ENCODE measurements at places on chromosomes 3 and 15.

DNA sequence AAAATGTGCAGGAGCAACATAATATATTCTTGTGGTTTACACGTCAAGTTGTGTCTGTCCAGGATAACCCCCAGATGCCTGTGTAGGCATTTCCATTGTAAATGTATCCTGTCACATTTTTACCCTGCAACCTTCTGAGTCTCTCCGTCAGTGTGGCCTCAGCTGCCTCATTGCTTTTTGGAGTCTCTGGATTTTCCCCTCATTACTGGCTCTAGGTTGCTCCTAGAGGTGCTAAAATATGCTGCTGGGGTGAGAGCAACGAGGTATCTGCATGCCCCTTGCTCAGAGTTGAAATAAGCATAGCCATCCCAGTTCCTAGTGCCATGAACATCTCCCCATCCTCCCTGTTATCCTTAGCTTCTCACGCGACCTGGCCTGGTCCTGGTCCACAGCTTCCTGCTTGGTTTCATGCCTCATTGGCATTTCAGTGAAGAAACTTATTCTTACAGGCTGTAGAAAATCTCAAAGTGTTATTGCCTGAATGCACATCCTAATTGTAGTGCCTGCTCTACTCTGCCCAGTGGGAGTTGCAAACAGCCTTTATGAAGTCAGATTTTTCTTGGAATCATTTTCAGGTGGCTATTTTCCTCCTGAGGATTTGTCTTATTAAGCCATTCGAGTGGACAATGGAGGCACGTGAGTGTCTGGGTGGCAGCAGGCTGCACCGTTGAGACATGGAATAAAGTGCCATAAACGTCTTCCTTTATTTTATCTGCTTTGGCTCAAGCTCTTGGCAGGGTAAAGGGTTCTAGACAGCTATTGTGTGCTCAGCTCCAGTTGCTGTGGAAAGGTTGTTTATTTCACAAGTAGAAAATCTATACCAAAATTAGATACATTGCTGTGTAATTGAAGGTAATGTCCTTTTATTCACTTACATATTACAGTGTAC, 33.2 kb downstream of the OXNAD1 start:
- DNase-seq, result no peak

GRCh38 chr3:11134794-11135193, 19.5 kb upstream of the HRH1 start:
- no peak for DNase-seq

GRCh38 chr3:108603691-108604090, 14.2 kb downstream of the DZIP3 start:
- peak; percentile 10 for DNase-seq

DNA sequence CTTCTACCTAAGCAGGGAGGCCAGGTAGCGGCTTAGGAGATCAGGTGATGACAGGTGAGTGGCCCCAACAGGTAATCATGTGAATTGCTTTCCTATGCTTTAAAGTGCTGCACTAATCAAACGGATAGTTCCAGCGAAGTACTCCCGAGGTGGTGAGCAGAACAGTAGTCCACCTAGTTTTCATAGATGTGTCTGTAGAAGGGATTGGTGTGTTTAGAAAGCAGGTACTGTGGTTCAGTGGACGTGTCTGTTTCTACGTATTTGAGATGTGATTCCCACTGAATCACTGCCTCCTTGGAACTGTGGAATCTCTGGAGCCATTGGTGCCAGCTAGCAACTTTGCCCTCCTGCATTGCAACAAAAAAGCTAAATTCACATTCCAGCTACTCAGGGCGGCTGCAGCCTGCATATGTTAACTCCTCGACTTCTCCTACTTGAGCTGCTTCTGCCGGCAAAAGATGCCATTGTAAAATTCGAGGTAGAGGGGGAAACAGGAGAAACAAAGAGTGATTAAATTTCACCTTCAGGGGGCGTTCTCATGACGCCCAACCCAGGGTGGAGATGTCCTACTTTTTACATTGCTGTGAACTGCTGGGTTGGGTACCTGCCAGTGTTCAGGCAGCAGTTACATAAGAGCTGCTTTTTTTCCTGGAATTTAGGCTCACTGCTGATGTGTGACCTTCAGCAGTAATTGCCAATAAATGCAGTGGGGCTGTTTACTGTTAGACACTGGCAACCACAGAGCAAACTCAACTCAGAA, 227.3 kb downstream of the ITPR1 start:
- DNase-seq, result peak; percentile 79

DNA sequence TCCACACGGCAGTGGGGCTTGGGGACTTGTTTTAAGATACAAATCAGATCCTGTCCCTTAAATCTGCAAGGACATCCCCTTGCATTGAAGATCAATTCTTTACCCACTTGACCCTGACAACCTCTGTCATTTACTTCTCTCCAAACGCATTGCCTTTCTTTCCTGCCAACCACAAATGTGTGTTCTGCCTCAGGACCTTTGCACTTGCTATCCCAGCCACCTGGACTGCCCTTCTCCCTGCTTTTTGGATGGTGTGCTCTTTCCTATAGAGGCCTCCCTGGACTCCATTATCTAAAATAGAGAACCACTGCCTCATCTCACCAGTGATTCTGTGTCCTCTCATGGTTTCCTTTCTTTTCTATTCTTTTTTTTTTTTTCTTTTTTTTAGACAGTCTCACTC, 1.5 kb upstream of the RPL29 start:
- no peak for DNase-seq

GRCh38 chr3:139937674-139938279, 2.8 kb downstream of the CLSTN2 start:
- DNase-seq, result peak; percentile 19

- no peak for DNase-seq
Measured at GRCh38 chr3:171950373-171950772, 89.0 kb upstream of the FNDC3B start.

- peak; percentile 47 for DNase-seq
Measured at GRCh38 chr3:8441969-8442559, 59.6 kb upstream of the LMCD1 start.

- DNase-seq, result no peak
Measured at GRCh38 chr3:9224490-9224889, 25.0 kb downstream of the SRGAP3 start.

GRCh38 chr3:40170395-40170794, 139.1 kb upstream of the EIF1B start:
- no peak for DNase-seq

- DNase-seq, result no peak
Measured at GRCh38 chr15:49151831-49152230, 3.6 kb downstream of the COPS2 start.

- DNase-seq, result no peak
Measured at GRCh38 chr15:48266024-48266689, 60.1 kb downstream of the SLC12A1 start.

DNA sequence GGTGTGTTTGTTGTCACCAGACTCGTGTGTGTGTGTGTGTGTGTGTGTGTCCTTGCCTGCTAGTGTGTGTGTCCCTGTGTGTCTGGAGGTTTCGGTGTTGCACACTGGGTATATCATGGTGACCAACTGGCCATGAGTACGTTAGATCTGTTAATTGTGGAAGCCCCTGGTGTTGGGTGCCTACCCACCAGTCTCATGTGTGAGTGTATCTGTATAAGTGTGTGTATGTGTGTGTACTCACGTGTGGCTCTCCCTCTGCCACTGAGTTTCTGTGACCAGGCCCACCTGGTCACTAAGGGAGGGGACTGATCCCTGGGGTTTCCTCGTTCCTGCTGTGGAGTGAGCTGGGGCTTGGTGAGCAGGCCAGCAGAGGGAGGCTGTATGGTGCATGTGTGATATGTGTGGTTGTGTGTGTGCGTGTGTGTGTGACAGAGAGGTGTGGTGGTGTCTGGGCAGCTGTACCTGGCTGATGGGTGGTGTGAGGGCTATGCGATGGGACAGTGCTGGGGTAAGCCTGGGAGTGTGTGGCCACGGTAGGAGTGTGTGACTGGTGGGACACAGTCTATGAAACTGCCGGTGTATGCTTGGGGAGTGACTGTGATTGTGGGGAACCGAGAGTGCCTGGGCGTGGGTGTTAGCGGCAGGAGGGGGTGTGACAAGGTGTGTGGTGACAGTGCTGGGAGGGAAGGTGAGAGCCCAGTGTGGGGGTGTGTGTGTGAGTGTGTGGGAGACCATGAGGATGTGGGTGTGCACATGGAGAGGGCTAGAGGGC, 1.8 kb downstream of the PRKCD start:
- peak; percentile 89 for DNase-seq

DNA sequence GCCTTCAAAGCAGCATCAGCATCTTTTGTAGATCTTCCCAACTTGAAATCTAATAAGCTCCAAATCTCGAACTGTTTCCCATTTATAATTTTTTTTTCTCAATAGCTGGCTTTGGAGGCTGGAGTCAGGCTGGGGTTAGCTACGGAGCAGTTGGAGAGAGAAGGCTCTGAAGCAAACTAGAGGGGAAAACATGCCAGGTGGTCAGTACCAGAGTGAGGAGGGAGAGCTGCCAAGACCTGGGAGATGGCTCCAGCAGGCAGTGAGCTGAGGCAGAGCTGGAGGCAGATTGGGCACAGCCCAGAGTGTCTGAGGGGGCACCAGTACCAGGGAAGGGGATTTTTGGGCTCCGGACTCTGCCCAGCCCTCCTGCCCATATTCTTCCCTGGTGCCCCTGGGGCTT, 311.2 kb downstream of the RPLP1 start:
- DNase-seq, result no peak

DNA sequence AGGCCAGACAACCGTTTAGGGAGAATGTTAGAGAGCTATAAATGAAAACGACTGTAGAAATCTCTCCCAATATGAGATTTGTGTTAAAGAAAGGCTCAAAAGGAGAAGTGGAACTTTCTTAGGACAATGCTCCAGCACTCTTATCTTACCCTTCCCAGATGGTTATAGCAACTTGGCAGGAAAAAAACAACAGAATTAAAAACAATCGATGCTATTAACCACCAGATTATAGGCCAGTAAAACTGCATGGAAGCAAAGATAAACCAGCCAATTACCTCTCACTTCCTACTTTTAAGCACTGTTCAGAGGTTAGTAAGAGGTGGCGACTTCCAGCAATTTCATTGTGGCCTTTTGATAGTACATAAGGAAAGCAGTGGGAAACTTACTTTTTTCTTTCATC, 72.9 kb downstream of the TMCC1 start:
- no peak for DNase-seq

DNA sequence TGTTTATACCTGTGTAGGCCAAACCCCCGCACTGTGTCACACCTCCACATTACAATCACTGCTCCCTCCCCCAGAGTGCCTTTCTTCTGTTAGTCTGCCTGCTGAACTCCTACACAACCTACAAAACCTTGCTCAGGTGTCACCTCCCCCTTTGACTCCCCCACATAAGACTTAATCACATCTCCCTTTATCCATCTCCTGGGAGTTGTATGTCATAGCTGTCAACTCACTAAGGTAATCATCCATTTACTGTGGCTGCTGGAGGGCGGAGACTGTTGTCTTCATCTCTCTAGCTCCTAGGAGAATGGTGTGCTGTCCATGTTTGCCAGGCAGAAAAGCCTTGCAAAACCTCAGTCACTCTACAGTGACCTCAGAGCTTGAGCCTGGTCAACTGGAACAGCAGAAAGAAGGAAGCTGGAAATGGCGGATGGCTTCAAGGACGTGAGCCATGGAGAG, 43.8 kb downstream of the ZNF710 start:
- no peak for DNase-seq

GRCh38 chr3:193743702-193744047, 150.7 kb downstream of the OPA1 start:
- DNase-seq, result no peak

- peak; percentile 82 for DNase-seq
Measured at GRCh38 chr3:184338511-184338945, 1.1 kb downstream of the FAM131A start.

GRCh38 chr15:78170848-78171773, 21.9 kb downstream of the IDH3A start:
- no peak for DNase-seq

DNA sequence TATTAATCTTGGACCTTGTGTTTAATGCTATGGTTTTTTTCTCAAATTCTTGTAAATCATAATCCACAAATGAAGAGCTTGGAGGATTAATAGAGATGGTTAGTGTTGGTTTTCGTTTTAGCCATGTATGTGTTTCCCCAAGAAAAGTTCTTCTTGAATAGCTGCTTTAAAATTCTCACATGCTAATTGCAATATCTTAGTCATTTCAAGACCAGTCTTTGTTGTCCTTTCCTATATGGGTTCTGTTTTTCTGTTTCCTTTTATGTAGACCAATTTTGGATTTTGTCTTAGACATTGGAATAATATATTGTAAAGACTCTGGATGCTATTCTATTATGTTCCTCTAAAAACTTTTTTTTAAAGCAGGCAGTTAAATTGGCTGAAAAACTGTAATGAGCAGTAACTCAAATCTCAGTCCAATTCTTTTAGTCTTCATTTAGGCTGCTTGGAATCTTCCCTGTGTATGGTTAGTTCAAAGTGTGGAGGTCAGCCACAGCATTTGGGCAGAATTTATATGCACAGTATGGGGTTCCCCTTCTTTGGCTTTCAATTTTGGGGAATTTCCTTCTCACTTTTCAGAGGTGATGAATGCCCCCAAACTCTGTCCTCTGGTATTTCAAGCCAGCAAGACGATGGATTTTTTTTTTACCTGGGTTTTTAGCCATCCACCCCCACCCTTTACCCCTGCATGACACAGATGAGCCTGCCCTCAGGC, 39.1 kb upstream of the DNAJC13 start:
- DNase-seq, result no peak

GRCh38 chr3:183944775-183945174, 60.1 kb upstream of the PARL start:
- no peak for DNase-seq

GRCh38 chr3:48552111-48552951, 4.3 kb downstream of the PFKFB4 start:
- no peak for DNase-seq

- DNase-seq, result no peak
Measured at GRCh38 chr3:52322466-52322865, 6.3 kb downstream of the DNAH1 start.

DNA sequence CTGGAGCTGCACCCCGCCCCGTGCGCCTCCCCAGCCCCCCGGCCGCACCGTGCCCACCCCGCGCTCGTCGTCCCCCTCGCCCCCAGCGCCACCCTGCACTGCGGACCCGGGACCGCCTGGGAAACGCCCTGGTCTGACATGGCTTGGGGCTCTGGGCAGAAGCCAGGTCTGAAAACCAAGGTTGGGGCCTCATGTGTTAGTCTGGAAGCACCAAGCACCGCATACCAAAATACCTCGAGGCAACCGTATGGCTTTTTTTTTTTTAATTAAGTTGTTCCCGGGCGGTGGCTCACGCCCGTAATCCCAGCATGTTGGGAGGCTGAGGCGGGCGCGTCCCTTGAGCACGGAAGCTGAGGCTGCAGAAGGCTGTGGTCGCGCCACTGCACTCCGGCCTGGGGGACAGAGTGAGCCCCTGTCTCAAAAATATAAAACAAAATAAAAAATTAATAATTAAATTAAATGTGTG, 91.5 kb upstream of the CHD2 start:
- peak; percentile 68 for DNase-seq

DNA sequence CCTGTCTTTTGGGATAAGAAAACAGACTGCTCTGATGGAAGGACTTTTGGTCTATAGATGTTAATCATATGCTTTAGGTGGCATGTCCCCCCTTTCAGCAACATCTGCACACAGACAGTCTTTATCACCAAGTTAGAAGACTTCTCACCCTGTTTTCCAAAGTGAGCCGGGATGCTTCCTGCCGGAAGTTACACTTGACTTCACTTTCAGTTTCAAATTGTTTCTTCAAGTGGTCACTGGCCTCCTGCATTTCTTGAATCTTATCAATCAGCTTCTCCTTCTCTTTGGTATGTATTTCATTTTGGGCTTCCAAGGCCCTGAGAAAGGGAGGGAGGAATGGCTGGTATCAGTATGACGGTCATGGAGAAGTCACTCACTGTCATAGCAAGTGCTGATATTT, 27.2 kb upstream of the GNB5 start:
- no peak for DNase-seq

GRCh38 chr15:56082263-56082761, 88.9 kb upstream of the NEDD4 start:
- no peak for DNase-seq
